Neural crest cell (in vitro differentiated cells): ENCODE measurements at places on chromosomes 4 and X.

GRCh38 chr4:3859571-3859970 lies 93.4 kb downstream of the ADRA2C start:
- DNase-seq, result no peak

DNA sequence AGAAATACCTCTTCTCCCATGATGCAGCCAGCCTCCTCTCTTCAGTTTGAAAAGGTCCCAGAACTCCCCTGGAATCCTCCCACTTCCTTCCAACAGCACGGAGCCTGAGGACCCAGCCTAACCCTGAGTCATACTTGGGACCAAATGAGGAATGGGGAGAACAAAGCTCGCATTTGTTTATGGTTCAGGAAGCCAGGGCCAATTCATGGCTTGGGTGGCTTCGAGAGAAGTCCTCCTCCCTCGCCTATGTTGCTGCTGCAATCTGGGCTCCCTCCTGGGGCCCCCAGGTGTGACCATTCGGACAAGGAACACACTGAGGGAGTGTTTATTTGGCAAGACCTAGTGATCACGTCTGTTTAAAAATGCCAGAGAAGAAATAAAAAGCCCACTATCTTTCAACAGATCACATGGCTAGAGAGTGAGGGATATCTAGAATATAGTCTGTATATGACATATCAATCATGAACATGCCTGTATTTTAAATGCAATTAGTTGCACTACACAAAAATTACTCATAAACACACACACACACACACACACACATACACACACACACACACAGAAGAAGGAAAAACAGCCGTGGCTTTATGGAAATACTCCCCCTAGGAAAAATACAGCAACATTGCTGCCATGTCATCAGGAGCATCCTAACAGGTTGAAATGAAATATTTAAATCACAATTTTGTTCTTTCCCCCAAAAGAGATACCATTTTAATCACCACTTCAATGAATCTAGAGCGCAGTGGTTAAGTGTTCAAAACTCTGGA lies 155.7 kb upstream of the MAP3K15 start:
- DNase-seq, result no peak

GRCh38 chr4:40228497-40229365 lies 31.9 kb downstream of the RHOH start:
- no peak for DNase-seq

GRCh38 chr4:140662082-140662869 lies 93.5 kb upstream of the UCP1 start:
- no peak for DNase-seq

GRCh38 chr4:122122083-122122482 lies 30.0 kb upstream of the BLTP1 start:
- no peak for DNase-seq

DNA sequence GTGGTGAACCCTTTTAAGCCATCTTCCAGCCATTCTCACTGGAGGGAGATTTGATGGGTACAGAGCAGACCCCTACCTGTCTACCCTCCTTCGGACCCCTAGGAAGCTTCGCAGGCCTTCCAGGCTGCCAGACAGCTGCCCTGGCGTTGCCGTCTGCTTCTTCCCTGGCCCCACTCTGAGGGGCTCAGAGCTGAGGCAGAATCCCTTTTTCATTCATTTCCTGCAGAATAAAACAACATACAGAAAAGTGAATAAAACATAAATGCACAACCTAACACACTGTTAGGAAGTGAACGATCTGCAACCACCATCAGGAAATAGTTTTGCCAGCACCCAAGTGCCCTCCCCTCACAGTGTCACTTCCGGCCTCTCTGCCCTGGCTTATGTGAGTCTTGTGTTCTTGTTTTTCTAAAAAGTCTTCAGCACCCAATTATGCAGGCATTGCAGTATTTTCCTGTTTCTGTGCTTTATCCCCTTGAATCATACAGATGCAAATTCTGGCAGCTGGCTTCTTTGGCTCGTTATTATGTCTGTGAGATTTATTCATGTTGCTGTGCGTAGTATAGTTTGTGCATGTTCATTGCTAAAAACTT lies 5.6 kb upstream of the ADD1 start:
- DNase-seq, result no peak

DNA sequence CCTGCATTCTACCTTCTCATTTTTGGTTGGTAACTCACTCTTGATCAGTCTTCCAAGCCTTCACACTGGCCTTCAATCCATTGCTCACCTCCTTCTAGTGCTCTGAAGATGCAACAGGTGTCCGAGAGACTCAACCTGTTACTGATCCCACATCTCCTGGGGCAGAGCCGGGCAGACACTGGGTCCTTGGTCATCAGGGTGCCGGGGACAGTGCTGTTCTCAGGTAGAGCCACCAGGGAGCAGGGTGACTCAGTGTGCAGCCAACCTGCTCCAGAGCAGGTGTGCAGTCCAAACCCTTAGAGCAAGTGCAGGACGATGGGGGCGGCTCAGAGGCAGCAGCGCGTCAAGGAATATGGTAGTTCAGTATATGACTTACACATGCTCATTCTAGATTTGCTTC lies 188.4 kb downstream of the DHX15 start:
- DNase-seq, result no peak

- DNase-seq, result no peak
These were observed 267.4 kb downstream of the ANK2 start for GRCh38 chr4:113316879-113317278.

- no peak for DNase-seq
These were observed 34.1 kb downstream of the SORCS2 start for GRCh38 chr4:7226439-7226838.

GRCh38 chr4:118557298-118557851 lies 127.8 kb upstream of the METTL14 start:
- DNase-seq, result no peak

- no peak for DNase-seq
These were observed 307.5 kb upstream of the FAM241A start for GRCh38 chr4:111837761-111838160.

GRCh38 chr4:133161570-133162295 lies 12.6 kb downstream of the PCDH10 start:
- no peak for DNase-seq

GRCh38 chrX:22135171-22135711 lies 103.1 kb downstream of the PHEX start:
- peak; percentile 8 for DNase-seq

DNA sequence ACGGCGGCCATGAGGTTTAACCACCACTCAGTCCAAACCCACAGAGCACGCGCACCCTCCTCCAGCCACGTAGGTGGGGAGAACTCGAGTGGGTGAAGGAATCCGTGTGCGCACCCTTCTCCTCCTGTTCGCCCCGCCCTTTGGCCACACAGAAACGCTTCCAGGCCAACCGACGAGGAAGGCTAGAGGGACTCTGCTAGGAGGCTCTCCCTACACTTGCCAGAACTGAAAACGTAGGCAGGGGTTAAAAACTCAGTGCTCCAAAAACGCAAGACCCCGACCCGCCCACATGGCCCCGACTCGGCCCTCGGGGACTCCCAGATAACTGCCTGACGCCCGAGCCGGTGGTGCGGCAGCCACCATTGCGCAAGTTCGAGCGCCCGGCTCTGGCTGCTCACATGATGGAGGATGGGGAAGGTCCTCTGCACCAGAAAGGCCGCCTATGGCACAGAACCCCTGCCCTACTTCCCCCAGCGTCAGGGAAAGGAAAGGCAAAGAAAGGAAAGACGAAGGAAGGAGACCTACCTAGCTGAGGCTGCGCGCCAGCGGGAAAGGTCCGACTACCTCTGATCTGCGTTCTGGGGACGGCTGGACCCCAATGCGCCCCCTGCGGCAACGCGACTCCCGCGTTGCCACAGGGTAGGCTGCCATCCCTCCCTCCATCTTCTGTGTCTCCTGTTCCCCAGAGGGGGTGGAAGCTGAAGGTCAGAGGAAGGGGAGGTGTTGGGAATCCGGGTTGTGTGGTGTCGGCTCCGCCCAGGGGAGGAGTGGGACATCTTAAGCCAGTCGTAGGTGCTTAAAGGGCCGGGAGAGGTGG lies 201.9 kb upstream of the AGTR2 start:
- peak; percentile 57 for DNase-seq

- DNase-seq, result no peak
These were observed 1.3 kb upstream of the TMEM154 start for GRCh38 chr4:152680988-152681603.

GRCh38 chr4:84847978-84848377 lies 118.5 kb downstream of the WDFY3 start:
- no peak for DNase-seq

DNA sequence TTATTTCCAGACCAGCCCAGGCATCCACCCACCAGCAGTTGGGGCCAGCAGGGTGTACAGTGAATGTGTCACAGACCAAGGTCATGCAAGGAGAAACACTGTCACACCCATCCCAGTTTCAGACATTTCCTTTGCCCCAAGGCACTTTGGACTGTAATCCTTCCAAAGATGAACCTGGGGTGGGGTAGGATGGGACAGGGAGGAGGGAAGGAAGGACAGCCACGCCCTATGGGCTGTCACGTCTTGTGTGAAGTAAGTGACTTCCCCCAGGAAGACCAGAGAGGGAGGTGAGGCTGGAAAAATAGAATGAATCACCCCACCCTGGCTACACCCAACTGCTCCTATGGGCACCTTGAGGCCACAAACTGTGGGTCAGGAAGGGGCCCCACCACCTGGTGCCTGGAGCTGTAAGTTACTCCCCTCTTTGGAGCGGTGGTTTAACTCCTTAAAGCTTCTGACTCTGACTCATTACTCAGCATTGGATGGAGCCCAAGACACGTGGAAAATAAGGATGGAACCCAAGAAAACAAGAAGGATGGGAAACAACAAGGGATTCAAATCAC lies 349.9 kb upstream of the KLF3 start:
- DNase-seq, result no peak

DNA sequence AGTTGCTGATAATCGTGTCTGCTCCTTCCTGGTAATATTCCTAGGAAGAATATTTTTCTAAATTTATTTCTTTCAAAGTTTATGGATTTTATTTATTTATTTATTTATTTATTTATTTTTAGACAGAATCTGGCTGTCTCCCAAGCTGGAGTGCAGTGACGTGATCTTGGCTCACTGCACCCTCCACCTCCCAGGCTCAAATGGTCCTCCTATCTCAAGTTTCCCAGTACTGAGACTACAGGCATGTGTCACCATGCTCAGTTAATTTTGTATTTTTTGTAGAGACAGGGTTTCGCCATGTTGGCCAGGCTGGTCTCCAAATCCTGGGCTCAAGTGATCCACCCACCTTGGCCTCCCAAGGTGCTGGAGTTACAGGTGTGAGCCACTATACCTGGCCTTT lies 48.9 kb downstream of the PDLIM5 start:
- DNase-seq, result no peak

DNA sequence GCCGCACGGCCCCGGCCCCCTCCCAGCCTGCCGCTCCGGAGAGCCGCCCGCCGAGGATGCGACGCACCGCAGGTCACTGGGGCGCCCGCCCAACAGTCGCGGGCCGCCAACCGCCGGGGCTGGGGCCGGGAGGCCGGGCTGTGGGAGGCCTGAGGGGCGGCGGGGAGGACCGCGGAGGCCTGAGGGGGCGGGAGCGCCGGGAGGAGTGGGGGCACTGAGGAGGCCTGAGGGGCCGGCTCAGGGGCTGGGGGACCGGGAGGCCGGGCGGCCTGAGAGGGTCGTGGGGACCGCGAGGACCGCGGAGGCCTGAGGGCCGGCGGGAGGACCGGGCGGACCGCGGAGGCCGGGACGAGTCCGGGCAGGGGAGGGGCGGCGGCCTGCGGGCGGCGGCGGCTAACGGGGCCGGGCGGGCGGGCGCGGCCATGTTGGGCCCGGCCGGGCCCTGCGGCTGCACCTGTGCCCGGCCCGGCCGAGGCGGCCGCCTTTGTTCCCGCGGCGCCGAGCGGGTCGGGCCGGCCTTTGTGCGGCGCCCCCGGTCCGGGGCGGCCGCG lies 353 bp downstream of the NSD2 start:
- DNase-seq, result peak; percentile 47

- no peak for DNase-seq
These were observed 17.9 kb upstream of the PPP2R3B start for GRCh38 chrX:404656-405055.

DNA sequence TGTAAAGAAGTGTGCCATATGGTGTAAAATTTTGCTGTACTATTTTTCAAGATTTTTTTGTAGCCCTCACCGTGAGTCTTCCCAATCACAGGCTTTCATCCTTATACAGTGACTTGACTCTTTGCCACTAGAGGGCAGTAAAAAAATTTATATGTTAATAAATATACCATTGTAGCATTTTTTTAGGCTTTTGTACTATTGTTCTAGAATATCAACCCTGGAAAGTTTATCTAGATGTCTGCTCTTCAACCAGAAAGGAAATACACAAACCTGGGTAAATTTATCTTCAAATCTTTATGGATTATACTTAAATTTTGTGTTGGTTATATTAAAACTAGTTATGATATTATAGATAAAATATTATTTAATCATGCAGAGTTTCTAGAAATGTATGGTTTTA lies 235.3 kb downstream of the TENM3 start:
- no peak for DNase-seq

DNA sequence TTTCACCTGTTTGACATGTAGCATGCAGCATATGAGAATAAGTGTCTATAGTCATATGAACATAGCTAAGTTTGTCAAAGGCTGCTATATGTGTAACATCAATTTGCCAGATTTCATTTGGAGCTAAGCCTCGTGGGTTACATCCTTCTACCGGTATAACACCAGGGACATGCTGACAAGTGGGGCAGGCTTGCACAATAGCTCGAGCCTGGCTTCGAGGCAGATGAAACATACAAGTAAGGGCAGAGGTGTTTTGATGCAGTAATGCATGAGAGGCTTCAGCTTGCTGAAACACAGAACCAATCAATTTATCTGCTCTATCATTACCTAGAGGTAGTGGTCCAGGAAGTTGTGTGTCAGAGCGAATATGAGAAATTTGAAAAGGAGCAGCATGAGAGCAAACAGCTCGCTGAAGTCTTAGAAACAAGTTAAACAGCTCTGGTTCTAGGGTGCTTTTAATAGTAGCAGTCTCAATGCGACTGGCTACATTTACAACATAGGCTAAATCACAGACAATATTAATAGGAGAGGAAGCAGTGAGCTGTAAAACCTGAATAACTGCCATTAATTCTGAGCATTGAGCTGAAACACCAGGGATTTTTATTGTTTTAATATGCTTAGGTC lies 14.9 kb upstream of the UGDH start:
- no peak for DNase-seq

- DNase-seq, result no peak
These were observed 58.5 kb downstream of the PGRMC2 start for GRCh38 chr4:128228845-128229795.

- no peak for DNase-seq
These were observed 7.6 kb downstream of the RELL1 start for GRCh38 chr4:37678624-37679023.

GRCh38 chr4:182303847-182304246 lies 60.6 kb downstream of the TENM3 start:
- no peak for DNase-seq

- DNase-seq, result no peak
These were observed 3.6 kb downstream of the NOX1 start for GRCh38 chrX:100870527-100870926.

DNA sequence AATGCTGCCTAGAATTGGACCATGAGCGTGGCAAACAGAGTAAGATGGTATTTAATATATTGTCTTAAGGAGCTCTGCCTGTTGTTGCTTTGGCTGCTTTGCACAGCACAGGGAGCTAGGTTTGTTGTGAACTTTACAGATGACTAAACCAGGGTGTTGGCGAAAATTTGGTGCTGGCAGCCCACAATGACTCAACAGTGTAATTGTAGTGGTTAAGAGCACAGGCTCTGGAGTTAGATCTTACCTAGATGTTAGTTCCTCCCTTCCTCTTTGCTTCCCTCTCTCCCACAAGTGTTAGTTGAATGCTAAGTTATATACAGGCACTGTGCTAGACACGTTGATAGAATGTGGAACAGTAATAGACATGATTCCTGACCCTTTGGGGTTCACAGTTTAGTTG lies 128.9 kb upstream of the TRPC5 start:
- DNase-seq, result no peak

- no peak for DNase-seq
These were observed 107.4 kb upstream of the F9 start for GRCh38 chrX:139423186-139423585.
